MCF 10A (cell line): ENCODE measurements at places on chromosomes 5 and 9. TPM values are rescaled to one million over a fixed set of nuclear protein-coding genes. Genes with fewer than 3 reads are reported as not detected.

DNA sequence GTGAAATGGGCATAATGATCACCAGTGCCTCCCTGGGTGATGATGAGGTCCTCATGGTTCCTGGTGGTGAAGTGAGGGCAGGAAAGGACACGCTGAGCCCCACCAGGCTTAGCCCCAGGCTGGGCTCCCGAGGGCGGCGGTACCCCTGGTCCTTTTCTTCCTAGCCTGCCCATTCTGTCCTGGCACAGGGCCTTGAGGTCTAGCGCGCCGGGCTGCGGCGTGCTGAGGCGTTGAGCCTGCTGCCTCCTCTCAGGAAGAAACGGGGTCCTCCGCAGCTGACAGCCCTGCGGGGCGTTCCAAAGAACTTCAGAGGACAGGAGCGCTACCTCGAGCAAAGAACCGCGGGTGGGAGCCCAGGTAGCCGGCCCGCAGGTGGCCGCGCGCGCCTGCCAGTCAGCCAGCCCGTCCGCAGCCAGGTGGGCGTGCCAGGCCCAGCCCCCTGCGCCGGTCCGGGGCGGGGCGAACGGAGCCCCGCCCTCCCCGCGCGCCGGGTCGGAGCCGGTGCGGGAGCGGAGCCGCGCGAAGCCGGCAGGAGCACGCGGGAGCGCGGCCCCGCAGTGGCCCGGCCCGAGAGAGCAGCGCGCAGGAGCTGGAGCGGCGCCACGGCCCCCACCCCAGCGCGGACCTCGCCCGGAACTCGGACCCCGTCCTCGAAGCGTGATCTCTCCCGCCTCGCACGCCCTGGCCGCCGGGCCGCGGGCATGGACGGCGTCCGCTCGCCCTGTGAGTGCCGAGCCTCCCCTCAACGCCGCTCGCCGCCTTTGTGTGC lies at the start of gene WNK2:
WNK2 (plus strand) TSS at position 477 of the 769 bp plus-strand sequence. CDS start 791 bp downstream, outside the sequence.
- no peak for DNase-seq

DNA sequence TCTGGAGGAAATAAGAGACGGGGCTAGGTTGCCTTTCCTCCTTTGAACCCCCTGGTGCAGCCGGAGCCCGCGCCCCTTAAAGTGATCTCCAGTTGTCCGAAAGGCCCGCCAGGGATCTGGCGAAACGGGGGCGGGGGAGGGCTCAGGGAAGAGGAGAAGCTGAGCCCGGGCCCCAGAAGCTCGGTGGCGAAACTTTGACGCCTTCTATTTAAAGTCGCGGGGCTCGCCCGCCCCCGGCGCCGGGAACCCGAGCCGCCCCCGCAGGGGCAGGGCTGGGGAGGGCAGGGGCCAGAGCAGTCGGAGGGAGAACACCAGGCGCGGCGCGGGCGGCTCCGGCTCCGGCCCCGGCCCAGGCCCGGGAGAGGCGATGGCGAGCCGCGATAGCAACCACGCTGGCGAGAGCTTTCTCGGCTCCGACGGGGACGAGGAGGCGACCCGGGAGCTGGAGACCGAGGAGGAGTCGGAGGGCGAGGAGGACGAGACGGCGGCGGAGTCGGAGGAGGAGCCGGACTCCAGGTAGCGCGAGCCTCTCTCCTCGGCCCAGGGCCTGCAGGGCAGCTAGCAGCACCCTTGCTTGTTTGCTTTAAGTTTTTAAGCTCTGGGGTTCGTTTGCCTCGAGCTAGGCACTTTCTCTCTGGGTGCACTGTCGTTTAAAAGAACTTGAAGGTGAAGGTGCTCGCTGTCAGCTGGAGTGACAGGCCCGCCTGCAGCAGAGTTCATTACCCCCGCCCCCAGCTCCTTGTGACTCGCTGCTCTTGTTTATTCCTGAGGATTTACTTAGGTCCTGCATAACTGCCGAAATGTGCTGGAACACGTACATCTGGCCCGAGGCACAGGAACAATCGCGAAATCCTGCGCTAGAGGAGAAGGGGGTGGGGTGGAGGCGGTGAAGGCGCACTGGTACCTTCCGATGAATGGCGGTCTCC lies at the start of gene CMYA5:
CMYA5 (plus strand) TSS at position 296 of the 926 bp plus-strand sequence; CDS start at position 368, 72 bp downstream.
- DNase-seq, result no peak

DNA sequence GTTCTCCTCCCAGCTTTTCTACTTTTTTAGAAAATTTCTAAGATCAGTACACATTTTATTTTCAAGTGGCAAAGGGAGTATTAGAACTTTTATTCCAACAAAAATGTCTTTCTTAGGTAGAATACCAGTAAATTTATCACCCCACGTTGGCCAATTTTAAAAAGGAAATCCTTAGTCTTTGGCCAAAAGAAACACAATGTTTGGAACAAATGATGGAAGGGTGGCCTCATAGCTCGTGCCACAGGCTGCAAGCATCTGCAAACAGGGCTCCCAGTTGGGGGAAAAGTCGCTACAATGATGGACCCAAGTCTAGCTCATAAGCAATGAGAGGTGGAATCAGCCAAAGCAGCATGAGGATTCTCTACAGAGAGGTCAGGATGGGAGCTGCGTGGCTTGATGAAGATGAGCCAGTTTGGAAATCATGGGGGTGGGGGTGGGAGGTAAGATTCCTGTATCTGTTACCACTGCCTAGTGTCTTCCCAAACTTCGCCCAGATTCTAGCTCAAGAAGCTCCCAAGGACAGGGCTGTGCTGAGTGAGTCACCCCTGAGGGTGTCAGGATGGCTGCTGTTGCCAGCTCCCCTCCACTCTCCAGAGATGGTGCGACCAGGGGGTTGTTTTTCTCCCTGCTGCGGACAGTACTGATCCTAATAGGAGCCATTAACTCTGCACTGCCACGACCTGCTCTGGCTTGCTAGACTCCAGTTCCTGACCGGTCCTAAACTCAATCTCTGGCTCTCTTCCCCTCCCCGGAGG lies 75.6 kb downstream of the DCP2 start:
- DNase-seq, result no peak

- DNase-seq, result no peak
Observed at GRCh38 chr5:93296338-93296737, 284.7 kb downstream of the NR2F1-AS1 start.

GRCh38 chr5:123223921-123224320 lies 134.9 kb downstream of the PRDM6 start:
- DNase-seq, result no peak

DNA sequence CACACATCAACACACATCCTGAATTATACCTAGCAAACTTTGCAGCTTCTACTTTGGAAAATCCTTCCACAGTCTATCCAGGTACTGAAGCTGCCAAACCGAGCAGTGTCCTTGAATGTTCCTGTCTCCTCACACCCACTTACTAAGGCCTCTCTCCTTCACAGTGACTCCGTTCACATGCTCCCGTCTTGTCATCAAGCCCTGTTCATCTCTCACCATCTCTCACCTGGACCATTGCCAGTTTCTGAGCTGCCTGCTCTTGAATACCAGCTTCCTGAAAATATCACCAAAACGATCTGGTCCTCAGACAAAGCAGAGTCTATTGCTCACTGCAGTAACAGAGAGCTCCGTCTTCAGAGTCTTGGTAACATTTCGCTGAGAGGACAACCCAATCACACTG lies 57.4 kb downstream of the GCNT1 start:
- DNase-seq, result no peak

DNA sequence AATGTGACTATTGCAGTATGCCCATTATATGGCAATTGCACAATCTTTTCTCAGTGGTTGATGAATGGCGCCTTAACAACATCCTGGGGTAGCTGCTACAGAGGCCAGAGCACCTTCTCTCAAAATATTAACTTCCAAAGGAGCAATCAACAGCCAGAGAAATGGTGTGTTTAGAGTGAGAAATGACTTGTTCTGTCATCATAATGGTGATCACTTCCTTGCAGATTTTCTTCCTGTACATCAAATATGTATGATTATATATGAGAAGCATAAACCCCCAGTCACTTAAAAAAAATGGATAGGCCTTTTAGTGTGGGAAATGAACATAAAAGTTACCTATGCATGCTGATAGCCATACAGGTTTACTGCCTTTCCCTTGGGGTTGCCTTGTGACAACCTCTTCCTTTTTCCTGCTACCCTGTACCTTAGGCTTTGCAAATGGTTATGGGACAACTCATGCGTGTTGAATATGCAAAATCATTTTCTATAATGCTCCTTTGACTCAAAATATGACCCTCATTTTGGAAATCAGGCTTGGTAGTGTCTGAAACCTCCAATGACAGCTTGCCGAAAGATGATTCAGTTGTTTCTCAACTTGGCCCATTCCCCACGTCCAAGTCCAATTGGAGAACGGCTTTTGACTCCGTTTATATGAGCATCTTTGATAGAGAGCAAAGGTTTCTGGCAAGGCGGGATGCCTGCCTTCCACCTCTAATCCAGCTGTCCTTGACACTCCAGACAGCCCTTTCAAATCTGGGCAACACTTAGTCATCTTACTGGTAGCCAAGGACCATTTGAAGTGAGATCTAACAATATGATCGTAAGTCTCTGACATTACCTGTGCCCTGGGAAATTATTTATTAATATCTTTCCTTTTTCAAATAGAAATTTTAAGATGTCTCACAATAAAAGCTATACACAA lies 69.3 kb downstream of the SLC1A1 start:
- no peak for DNase-seq

DNA sequence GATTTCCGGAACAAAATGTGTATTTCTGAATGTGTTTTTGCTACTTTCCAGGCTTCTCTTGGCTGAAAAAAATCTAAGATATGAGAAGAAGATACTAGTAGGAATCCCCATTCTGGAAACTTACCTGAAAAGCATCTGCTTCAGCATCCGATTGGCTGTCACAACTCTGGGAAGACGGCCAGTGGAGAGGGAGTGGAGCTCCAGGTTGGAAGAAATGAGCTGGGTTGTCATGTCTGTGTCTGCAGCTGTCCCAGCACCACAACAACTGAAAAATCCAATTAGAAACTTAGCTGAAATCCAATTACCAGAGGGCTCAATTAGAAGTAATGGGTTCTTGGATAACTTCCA lies 3.0 kb downstream of the PSMB7 start:
- DNase-seq, result peak; percentile 48

- DNase-seq, result no peak
Observed at GRCh38 chr9:131545786-131546335, 538 bp downstream of the PRRT1B start.

GRCh38 chr5:55750499-55750898 lies 12.6 kb downstream of the DDX4 start:
- DNase-seq, result no peak

- DNase-seq, result no peak
Observed at GRCh38 chr5:180103487-180104167, 32.1 kb upstream of the RNF130 start.

DNA sequence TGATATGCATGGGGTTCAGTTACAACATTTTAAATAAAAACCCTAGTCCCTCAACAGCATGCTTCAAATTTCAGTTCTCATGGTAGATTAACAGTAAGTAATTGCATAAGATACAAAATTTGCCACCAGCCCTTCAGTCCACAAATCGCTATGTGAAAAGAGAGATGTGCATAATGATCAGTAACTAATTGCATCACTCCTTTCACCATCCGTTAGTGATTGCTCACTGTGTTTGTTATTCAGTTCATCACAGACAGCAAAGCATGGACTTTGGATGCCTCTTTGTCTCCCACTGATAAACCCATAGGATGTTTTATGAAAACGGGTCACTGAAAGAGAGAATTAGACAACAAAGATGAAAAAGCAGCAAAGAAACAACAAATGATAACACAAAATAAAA lies 103.2 kb downstream of the MCTP1 start:
- DNase-seq, result no peak

- no peak for DNase-seq
Observed at GRCh38 chr5:175693741-175694140, 35.9 kb downstream of the HRH2 start.

DNA sequence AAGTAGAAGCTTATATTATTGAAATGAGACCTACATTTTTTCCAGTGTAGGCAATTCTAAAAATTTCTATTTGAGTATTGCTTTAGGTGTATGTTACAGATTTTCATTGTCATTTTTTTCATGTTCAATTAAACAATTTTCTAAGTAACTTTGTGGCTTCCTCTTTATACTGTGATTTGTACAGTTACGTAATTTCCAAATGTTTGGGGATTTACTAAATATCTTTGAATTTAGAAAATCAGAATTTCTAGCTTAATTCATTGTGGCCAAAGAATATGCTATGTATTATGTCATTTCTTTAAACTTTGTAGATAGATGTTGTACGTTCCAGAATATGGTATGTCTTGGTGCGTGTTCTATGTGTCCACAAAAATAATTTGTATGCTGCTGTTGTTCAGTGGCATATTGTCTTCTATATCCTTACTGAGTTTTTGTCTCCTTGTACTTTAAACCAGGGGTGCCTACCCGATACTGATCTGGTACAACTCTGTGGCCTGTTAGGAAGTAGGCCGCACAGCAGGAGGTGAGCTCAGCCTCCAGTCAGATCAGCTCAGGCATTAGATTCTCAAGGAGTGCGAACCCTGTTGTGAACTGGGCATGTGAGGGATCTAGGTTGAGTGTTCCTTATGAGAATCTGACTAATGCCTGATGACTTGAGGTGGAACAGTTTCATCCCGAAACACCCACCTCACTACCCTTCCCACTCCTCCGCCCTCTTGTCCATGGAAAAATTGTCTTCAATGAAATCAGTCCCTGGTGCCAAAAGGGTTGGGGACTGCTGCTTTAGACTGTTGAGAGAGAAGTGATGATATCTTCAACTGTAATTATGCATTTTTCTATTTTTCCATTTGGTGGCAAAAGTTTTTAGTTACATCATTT lies 63.5 kb downstream of the UBE2R2 start:
- no peak for DNase-seq

DNA sequence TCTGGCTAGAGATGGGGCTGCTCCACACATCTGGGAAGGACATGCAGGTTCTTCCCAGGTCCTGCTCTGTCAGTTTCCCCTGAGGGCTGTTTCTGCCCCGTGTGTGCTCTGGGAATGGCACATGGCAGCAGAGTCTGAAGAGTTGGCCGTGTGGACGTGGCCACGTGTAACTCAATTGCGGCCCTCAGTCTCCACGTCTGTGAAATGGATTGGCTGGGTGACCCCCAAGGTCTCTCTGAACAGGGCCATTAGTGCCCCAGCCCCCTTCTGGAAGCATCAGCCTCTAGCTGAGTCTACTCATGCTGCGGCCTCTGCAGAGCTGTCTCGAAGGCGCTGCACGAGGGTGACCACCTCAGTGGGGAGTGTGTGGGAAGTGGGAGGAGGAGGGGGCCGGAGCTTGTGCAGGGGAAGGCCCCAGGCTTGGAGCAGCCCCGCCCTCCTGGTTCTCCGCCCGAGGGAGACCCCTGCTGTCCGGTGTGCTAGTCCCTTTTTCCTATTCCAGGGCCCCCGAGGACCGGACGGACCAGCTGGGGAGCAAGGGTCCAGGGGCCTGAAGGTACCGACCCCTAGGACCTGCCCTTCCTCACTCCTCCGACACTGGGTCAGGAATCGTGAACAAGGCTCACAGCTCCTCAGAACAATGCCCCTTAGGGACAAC lies 58.9 kb upstream of the ORM1 start:
- DNase-seq, result no peak

DNA sequence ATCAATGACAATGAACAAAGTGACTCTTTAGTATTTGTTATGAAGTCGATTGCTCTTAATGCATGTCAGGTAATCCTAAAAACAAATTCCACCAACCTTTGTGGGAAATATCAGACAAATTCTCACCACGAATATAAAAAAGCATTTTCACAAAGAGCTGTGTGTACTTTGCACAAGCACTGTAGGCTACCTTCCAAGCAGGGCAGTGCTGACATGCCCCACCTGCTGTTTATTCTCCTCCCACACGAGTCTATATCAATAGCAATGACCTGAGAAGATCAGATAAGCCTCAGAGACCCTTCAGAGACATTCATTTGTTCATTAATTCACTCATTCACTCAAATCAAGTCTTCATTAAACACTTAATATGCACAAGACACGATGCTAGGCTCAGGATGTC lies 469.1 kb downstream of the ZSWIM6 start:
- no peak for DNase-seq

FAM221B gene
- total RNA-seq, result not detected in 2 replicates
